SK-N-SH treated with all-trans-retinoic acid at 6 μM for 48 hours (cell line): ENCODE measurements at places on chromosomes 13 and 19.

GRCh38 chr19:17469481-17470067 lies 750 bp upstream of the SLC27A1 start:
- ATAC-seq: peak; percentile 77

GRCh38 chr19:5339198-5339949 lies 1.2 kb downstream of the PTPRS start:
- ATAC-seq: no peak

GRCh38 chr19:51751655-51752054 lies at the start of gene FPR1:
Gene FPR1 (minus strand): TSS chr19:51751878. CDS start chr19:51746994, 4,884 bp downstream.
- ATAC-seq: no peak

DNA sequence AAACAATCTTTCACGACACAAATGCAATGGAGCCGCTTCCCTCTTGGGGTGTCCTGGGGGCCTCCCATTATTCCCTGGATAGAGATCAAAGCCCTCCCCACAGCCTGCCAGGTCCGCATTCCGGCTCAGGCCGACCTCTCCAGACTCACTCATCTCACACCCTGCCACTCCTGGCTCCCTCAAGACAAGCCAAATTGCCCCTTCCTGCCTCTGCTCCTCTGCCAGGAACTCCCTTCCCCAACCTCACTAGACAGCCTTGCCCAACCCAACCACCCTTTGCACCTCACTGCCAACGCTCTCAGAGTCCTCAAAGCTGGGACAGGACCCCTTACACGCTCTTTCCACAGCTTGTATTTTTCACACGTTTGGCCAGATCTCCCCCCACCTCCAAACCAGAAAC lies 1.5 kb downstream of the ABHD17A start:
- ATAC-seq: peak; percentile 11; the same call in 1 of the 3 replicates

GRCh38 chr13:43472339-43472738 lies 314.4 kb downstream of the ENOX1 start:
- no peak for ATAC-seq

DNA sequence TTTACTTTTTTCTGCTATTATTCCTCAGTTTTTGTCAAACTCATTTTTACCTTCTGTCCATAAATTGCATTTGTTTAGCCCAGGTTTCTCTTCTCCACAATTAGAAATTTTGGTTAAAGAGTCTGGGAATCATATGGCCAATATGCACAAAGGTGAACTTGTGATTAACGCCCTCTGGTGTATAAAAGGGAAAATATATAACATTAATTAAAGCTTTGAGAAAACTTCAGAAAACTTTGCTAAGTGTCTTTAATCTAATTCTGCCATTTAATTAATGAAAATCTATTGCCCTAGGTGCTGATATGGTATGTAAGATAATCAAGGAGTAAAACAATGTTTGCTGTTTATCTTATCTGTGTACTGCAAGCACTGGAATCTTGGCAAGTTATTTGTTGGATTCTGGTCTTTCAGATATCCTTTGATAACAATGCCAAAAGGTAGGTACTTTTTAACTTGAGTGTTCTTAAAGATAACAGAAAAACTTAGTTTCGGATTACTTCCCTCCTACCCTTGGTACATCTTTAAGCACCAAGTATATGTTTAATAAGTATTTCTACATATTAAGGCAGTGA lies 402.6 kb downstream of the SUCLA2 start:
- no peak for ATAC-seq

GRCh38 chr19:57816652-57817051 lies 1.9 kb upstream of the ZNF552 start:
- no peak for ATAC-seq

DNA sequence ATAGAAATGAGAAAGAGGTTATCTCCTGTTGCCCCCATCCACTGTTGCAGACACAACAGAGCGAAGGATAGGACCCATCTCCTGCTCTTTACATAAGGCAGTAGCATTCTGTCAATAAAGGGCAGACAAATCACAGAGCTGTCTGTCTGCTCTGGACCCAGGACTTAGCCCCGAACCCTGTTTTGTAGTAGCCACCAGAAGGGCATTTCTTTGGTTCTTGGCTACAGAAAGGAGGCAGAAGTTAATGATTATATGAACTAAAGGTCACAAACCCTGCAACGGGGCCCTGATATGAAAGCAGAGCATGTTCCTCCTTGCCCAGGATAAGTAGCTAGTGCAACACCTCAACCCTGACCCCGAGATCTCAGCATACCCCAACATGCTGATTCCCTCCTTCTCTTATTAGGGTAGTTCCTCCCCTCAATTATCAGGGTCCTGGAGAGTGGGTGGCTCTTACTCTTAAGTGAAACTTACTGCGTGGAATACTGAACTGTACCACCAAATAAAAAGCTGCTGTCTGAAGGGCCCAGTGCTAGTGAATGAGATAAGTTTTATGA lies 680.4 kb upstream of the SPRY2 start:
- no peak for ATAC-seq

GRCh38 chr19:30358821-30359580 lies 13.2 kb upstream of the ZNF536 start:
- no peak for ATAC-seq
